ENCODE measurements at places on chromosomes 12 and 14.

DNA sequence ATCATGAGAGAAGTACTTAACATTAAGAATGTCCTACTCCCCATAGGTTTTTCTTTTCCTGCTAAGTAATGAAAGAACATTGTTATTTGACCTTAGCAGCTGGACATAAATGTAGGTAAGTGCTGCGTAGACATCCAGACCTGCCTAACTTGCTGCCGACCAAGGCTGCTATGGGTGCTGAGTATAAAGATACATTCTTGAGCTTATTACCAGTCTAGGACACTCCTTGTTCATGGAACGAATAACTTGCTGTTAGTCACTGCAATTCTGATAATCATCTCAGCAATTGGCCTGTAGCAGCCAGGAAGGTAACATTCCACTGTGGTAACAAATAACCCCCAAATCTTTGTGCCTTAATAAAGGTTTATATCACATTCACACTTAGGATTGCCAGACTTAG lies 478.1 kb downstream of the VRK1 start:
- no peak for DNase-seq

DNA sequence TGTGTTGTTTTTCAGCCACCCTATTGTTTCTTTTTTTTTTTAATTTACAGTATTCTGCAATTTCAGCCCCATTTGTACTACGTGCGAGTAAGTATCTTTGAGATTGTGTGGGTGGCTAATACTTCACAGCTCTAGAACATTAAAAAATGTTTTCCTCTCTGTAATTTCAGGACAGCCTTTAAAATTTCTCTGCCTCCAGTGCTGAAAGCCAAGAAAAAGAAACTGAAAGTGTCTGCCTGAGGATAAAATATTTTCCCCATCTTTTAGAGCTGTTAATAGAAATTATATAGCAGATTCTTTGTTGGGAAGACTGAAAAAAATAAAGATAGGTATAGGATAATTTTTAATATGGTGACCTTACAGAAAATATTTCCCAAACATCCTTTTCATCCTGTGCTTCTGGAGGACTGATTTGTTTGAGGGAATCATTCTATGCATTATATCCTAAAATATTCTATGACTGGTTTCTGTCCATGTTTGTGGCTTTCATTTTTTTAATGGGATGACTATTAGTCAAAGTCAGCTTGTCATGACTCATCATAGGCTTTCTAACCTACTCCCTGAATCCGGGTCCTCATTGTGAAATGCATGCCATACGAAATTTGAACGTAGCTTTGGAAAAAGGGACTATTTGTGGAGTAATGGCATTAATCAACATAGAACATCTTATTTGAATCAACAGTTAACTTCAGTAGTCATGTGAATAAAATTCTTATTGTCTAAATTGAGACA lies 10.8 kb upstream of the TCTN2 start:
- peak; percentile 93 for DNase-seq

GRCh38 chr12:50564237-50564947 lies 59.6 kb downstream of the DIP2B start:
- peak; percentile 56 for DNase-seq

GRCh38 chr14:65206448-65207096 lies 104.3 kb upstream of the MAX start:
- DNase-seq = peak; percentile 96

DNA sequence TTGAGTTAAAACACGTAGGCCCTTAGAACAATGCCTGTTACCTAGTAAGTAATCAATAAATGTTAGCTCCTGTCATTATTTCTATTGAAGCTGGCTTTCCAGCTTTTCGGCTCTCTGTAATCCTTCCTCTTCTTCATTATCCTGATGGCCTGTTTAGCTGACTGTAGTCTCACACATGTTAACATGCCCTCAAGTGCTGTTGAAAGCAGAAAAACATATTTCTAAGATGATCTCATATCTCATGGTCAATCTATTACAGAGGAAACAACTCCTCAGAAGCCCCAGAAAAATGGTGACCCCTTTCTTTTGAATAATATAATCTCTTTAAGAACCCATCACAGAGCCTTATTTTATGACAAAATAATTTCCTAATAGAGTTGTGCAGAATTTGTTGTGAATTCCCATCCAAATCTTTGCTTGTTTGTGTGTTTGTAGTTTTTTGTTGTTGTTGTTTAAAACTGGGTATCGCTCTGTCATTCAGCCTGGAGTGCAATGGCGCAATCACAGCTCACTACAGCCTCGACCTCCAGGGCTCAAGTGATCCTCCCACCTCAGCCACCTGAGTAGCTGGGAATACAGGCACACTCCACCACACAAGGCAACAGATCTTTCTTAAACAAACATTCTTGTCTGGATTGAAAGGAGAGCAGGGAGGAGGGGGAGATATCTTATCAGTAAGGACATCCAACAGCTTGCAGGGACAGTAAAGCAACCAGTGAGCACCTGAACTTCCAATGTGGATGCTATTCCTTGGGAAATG lies 242.5 kb upstream of the CAND1 start:
- no peak for DNase-seq

- DNase-seq = no peak
Observed at GRCh38 chr14:52455291-52456088, 96.8 kb downstream of the TXNDC16 start.

GRCh38 chr12:118650586-118650960 lies 274.2 kb downstream of the SUDS3 start:
- DNase-seq = no peak

DNA sequence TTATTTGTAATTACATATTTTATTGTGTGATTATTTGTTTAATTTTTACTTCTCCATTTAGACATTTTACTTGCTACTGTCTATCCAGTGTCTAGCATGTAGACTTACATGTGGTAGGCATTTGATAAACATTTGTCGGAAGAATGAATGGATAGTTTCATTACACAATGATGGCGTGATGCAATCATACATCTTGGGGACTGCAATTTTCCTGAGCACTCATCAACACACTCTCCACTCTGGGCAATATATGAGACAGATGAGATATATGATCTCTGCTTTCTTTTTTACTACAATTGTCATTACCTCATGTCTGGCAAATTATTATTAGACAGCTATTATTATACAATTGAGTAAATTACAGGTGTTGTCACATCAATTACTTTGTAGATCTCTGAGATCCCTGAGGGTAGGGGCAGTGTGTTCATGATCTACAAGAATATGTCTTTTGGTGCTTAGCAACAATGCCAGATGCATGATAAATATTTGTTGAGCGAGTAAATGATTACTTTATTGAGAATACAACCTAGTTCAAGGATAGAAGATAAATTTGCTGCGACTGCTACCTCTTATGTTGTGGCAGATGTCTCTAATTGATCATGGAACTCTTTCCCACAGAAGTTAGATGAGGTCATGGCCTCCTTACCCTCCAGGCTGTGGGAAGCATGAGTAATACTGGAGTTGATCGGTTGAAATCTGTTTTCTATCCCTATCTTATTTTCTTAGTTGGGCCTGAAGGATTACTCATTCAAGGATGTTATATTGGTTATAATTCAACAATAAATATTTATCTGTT lies 416.0 kb downstream of the LRIG3 start:
- no peak for DNase-seq

DNA sequence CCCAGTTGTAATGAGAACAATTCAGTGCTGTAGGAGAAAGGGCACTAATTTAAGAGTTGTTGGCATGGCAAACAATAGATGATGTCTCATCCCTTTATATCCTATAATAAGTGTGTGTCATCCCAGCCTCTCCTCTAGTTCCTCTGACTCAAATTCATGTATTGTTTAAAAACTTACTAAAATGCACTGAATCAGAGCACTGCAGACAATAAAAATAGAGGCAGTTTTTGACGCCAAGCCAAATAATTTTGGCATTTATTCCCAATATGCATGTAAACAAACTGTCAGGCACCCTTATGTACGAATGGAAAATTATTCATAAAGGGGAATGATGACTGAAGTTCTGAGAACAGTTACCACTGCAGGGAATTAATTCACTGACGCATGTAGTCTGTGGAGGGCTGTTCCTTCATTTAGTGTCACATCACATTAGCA lies 57.9 kb upstream of the TMX1 start:
- DNase-seq = no peak

DNA sequence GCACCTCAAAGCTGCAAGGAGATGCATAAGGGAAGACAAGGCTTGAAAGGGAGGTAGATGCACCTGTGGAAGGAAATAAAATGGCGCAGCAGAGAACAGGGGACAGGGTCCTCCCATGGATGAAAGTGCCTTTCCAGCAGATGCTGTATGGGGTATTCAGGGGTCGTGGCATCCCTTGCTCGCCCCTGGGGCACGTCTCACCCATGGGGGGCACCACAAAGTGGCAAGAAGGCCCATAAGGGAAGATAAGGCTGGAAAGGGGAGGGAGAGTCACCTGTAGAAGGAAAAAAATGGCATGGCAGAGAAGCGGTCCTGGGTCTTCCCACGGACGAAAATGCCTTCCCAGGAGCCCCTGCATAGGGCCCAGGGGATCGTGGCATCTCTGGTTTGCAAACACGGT lies 265.1 kb downstream of the ALG10 start:
- no peak for DNase-seq

- DNase-seq = no peak
Observed at GRCh38 chr12:3078086-3078820, 1.1 kb downstream of the TSPAN9 start.

DNA sequence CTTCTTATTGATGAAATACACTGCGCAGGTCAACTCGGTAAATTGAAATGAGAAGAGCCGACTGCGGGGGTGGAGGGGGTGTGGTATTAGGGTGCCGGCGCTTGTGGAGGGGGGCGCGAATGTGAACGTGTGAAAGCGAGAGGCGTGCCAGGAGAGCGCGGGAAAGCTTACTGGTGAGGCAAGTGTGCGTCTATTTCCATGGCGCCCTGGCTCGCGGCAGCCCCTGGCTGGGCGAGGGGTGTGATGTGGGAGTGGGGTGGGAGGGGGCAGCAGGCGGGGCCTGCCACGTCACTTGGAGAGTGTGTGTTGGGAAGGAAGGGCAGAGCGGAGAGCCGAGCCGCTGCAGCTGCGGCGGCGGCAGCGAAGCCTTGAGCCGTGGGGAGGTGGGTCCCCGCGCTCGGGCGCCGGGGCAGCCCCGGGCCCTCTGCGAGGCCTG lies 88.8 kb downstream of the GALNT8 start:
- DNase-seq = no peak

DNA sequence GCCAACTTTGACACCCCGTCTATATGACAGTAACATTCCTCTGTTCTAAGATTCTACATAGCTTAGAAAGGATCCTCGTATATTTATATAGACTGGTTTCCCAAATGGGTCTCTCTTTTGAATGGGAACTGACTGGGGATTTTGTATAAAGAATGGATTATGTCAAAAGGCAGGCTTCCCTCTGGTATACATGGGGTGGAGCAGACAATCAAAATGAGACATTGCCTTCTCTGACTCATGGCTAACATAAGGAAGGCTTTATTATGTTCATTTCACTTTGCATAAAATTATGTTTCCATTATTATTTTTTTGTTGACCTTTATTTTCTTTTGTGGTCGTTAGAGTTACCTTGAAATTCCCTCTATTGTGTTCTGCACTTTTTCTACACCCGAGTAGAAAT lies 211.1 kb downstream of the ALG10B start:
- DNase-seq = no peak

GRCh38 chr12:27555925-27556778 lies 32.1 kb downstream of the PPFIBP1 start:
- DNase-seq = peak; percentile 46

- no peak for DNase-seq
Observed at GRCh38 chr12:121397521-121397920, 2.4 kb upstream of the RNF34 start.

DNA sequence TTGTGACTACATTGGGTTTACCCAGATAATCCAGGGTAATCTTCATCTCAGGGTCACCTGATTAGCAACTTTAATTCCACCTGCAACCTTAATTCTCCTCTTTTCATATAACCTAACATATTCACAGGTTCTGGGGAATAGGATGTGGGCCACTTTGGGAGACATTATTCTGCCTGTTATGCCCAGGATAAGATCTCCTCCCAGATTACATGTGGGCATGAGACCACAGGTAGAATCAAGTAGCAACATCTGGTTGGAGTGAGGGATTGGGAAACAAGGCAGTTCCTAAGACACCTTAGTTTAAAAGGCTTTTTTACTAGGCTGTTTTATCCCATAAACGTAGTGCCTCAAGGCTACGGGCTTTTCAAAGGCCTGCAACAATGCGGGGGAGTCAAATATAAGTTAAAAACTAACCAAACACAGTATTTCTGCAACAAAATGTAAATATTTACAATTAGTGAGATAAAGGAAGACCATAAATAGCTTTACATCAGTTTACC lies 181.5 kb downstream of the FOXA1 start:
- DNase-seq = no peak

DNA sequence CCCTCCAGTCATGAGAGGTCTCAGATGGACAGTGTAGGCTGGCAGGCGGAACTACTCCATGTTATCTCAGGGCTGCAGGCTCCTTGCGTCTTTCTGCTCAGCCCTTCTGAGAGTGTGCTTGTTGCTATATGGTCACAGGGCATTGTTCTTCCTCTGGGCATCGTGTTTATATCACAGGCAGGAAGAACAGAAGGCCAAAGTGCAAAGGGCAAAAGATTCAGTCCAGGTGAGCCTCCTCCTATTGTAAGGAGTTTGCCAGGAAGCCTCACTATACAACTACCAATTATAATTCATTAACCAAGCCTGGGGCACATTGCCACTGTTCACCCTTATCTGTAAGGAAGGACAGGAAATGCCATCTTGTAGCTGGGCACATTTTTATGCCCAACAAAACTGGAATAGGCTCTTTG lies 195.5 kb upstream of the KITLG start:
- no peak for DNase-seq

DNA sequence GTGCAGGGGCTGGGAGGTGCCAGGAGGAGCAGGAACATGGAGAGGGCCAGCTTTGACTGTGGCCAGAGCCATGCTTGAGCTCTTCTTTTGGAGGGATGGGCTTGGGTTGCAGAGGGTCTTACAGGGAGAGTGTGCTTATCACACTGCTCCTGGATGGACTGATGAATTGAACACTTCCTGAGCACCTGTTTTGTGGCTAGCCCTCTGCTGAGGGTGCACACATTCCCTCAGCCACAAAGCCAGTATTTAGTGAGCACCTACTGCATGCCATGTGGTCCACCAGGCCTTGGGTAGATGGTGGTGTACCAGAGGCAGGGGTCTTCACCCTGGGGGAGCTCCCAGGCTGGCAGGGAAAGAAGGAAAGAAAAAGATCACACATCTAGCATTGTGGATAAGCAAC lies 118.9 kb downstream of the SLC25A47 start:
- no peak for DNase-seq

DNA sequence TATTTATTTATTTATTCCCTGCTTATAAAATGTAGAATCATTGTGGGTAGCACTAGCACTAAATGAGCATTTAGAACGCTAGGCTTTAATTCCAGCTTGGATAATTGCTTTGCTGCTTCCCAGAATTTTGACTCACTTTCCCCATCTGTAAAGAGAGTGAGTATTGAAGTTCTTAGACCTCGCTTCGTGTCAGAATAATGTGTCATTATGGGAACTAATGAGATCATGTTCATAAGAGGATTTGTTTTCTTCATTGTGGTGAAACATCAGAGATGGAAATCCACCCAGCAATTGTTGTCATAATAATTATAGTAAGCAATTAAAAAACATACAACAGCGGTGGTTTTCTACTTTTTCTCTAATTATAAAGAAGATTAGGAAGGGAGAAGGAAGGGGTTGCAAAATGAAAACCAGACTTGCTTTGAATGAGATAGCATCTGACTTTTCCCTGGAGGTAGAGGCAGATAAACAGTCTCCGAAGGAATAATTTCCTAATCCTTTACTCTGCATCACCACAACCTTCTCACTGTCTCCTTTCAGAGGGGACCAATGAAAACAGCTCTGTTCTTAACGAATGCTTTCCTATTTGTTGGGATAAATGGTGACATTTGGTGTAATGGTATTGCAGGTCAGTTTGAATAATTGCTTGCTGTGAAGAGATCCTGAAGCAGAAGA lies 86.8 kb upstream of the ARHGAP5 start:
- DNase-seq = no peak
